ENCODE measurements at places on chromosomes 7 and 10.

GRCh38 chr7:154743206-154743605, 259.7 kb downstream of the PAXIP1 start:
- no peak for DNase-seq

DNA sequence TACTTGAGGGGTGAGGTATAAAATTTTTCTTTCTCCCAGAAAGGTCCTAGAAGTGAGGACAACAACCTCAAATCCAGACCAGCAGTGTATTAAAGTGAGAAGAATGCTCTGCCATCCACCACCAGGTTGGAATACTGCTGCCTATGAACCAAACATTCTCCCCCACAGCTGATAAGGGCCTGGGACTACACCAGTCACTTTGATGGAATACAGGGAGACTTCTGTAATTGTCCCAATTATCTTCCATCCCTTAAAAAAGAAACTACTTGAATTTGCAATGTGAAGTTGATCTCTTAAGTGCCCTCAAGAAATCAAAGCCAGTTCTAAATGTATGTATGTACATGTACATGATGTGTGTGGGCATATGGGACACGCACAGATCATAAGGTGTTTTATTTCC, 3.0 kb downstream of the TBX20 start:
- no peak for DNase-seq

- no peak for DNase-seq
Measured at GRCh38 chr7:48365010-48365409, 193.8 kb downstream of the ABCA13 start.

- DNase-seq: no peak
Measured at GRCh38 chr7:898855-899681, 22.7 kb downstream of the GET4 start.

DNA sequence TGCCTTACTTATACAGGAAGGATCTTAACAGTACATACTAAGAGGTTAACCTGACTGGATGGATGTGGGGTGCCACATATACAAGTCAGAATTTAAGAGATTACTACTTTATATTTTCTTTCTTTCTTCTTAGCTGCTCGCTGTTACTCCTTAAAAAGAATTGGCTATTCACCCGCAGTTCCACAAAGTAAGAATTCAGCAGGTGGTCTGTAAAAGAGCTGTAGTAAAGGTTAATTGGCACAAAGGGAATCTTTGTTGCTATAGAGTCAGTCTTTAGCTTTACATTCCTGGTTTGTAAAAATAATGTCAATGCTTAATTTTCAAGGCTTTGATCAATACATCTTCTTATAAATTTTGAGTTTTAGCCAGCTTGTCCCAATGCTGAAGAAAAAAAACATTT, 43.2 kb downstream of the RALA start:
- no peak for DNase-seq

DNA sequence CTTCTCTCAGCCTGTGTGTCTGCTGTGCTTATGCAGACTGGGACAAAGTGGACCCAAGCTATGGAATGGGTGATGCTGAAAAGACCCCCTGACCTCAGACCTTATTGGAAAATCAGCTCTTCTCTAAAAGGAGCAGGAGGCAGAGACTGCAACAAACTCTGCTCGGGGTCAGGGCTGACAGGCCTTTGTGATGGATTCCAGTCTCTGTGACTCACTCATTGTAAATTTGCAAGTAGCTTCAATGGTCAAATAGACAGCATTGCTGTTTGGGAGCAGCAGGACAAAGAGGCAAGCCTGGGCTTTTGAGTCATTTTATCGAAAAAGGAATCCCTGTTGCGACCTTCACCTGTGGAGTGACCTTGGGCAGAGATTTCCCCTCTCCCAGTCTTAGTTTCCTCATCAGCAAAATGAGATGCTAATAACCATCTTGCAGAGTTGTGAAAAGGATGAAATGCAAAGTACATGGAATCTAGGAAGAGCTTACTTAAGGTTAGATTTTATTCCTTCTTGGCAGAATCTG, 26.1 kb upstream of the GPR26 start:
- no peak for DNase-seq

GRCh38 chr10:89426230-89426868, 12.0 kb downstream of the IFIT5 start:
- DNase-seq: no peak

GRCh38 chr7:38186593-38187314, 8.7 kb downstream of the STARD3NL start:
- no peak for DNase-seq

DNA sequence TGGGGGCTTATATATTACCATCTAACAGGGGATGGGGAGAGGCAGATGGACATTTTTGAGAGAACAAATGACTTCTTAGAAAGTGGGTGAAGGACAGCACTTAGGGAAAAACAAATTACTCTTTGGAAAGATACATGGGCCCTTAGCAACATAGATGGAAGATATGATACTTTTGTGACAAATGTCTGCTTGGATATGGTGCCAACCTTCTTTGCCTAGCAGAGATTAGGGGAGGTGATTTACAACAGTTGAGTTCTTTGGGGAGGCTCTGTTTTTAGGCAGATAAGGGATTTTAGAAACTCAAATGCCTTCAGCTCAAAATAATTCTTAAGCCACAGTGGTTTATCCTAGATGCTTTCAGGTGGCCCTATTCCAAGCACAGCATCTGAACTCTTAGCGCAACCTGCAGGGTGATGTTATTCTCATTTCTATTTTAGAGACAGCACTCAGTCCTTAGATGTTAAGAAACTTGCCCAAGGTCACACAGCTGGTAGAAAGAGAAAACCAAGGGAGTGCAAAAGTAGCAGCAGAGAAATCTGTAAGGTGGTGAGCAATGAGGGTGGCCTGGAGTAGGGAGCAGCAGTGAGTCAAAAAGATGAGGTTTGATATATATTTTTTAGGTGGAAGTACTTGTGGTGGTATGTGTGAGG, 75.1 kb upstream of the KMT2E start:
- DNase-seq: no peak

DNA sequence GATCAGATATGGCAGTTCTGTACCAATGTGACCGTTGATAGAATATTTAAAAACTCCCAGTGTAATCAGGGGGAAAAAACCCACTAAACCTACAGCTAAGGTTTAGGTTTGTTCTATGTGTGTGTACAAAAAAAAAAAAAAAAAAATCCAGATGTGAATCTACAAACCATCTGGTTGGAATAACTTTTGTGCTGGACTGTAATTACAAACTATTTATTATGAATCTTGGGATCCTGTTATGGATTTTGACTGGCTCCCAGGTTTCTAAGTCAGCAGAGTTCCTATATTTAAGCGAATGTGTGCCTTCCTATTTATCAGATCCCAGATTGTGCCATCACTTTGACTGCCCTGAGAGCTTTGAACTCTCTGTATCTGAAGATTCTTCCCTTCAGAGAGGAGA, 29.1 kb downstream of the BMPER start:
- no peak for DNase-seq

- no peak for DNase-seq
Measured at GRCh38 chr7:106515321-106515720, 145.6 kb downstream of the CCDC71L start.

GRCh38 chr7:30771880-30772425, 736 bp downstream of the MINDY4 start:
- no peak for DNase-seq

- no peak for DNase-seq
Measured at GRCh38 chr10:58887474-58887873, 289.0 kb upstream of the PHYHIPL start.

- DNase-seq: no peak
Measured at GRCh38 chr7:130493275-130493873, 1.5 kb downstream of the MEST start.

DNA sequence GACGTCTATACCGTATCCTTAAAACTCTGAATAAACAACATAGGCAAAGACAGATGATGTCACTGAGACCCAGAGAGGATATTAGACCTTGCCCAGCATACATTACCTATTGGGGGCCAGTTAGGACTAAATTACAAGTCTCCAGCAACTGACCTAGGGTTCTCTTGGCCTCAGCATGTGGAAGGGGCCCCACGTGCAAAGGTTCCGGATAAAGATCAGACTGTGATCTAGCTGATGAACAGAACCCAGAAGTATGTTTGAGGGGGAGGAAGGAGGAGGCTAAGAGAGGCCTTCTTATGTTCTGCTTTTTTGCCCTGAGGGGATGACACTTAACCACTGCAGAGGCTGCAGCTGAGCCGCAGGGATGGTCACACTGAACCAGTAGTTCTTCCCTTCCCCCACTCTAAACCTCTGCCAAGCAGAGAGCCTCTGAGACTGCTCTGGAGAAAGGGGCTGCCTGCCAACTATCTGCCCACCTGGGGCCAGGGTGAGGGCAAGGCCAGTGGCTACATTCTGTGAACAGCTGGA, 24.0 kb upstream of the KMT2C start:
- no peak for DNase-seq

DNA sequence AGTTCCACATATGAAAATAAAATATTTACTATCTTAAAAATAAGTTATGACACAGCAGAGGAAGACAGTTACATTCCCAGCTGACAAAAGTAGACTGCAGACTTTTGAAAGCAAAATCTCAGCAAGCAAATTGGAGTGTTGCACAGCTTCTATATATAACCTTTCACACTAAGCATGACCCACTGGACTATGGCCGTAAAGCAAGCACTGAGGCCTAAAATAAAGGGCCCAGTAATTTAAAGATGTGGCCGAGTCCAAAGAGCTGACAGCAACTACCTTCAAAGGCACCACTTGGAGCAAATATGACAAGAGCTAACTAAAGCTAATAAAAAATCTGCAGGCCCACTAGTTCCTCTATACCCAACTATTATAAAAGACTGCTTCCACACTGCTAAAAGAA, 6.5 kb downstream of the GDI2 start:
- no peak for DNase-seq

- no peak for DNase-seq
Measured at GRCh38 chr7:158107806-158108205, 479.8 kb downstream of the PTPRN2 start.

DNA sequence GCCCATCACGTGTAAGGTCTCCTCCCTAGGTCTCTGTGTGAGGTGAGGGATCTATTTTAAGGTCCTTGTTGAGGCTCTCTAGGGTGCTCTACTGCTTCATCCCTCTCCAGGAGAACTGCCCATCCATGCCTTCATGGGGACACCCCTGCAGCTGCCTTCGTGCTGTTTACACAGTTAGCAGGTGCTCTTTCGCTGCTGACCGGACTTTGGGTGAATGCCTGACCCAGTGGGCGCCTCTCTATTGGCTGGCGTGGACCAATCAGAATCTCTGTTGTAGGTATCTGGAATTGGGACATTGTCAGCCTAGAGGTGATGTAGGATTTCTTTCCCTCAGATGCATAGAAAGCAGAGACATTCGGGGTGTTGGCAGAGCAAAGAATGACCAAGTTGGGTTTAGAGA, 38.7 kb upstream of the HMX3 start:
- no peak for DNase-seq

DNA sequence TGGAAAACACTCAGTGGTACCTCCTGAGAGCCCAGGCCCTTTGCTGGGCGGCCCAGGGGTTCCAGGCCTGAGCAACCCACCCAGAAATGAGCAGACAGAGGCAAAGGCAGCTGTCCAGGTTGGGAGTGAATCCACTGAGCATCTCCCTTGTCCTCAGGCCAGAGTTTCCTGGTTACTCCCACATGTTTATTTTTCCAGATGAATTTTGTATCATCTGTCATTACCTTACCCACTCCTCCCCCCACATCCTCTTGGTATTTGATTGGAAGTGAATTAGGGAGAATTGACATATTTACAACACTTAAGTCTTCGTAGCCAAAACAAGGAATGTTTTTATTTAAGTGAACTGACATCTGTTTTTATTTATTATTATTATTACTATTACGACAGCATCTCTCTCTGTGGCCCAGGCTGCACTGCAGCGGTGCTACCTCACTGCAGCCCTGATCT, 13.2 kb upstream of the LMBR1 start:
- no peak for DNase-seq

- DNase-seq: no peak
Measured at GRCh38 chr7:93310346-93310745, 78.2 kb downstream of the VPS50 start.

GRCh38 chr10:57964351-57964750, 303.3 kb downstream of the IPMK start:
- no peak for DNase-seq

- peak; percentile 41 for DNase-seq
Measured at GRCh38 chr10:119341459-119342301, 134.3 kb downstream of the GRK5 start.

- DNase-seq: no peak
Measured at GRCh38 chr7:120180221-120180620, 92.8 kb upstream of the KCND2 start.

DNA sequence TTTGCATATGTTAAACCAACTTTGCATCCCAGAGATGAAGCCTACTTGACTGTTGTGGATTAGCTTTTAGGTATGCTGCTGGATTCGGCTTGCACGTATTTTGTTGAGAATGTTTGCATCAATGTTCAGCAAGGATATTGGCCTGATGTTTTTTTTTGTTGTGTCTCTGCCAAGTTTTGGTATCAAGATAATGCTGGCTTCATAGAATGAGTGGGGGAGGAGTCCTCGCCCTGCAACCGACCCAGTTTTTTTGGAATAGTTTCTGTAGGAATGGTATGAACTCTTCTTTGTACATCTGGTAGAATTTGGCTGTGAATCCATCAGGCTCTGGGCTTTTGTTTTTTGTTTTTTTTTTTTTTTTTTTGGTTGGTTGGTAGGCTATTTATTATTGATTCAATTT, 147.9 kb downstream of the AHR start:
- DNase-seq: no peak

GRCh38 chr10:114523876-114524275, 119.6 kb upstream of the AFAP1L2 start:
- DNase-seq: no peak

DNA sequence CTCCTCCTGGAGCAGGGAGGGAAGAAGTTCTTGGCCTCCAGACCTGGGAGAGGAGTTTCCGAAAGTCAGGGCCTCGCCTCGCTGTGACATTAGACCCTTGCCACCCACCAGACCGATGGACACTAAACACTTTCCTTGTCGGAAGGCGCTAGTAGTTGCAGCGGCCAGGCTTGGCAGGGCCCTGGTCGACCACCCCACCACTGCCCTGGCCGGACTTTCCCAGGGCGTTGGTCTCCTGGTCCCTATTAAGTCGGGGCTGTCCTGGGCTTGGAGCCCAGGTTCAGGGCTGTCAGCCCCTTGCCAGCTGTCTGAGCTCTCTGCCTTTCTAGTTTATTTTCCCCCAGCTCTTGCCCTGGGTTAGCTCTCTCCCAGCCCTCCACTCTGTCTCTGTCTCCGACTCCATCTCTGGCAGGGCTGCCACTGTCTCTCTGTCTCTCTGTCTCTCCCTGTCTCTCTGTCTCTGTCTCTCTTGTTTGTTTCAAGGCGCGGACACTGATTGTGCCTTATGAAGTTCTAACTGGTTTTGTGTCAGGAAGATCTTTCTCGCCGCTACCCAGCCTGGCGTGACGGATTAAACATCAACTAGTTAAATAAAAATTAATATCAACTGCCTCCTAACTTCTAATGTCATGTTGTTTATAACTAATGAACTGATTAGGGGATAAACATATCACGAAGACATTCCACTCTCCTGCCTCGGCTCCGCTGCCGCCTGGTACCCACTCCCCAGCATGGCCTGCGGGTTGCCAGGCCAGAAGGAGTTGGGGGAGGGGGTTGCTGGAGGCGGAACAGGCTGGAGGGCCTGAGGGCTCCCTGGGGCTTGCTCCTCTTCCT, 13.8 kb upstream of the PAX2 start:
- DNase-seq: no peak

All from stimulated activated CD4-positive, alpha-beta T cell treated with anti-CD3 and anti-CD28 coated beads, Interleukin-2, amount 100 ng/mL, for 24 hours (primary cell).